ENCODE measurements at places on chromosomes 5 and 9.

DNA sequence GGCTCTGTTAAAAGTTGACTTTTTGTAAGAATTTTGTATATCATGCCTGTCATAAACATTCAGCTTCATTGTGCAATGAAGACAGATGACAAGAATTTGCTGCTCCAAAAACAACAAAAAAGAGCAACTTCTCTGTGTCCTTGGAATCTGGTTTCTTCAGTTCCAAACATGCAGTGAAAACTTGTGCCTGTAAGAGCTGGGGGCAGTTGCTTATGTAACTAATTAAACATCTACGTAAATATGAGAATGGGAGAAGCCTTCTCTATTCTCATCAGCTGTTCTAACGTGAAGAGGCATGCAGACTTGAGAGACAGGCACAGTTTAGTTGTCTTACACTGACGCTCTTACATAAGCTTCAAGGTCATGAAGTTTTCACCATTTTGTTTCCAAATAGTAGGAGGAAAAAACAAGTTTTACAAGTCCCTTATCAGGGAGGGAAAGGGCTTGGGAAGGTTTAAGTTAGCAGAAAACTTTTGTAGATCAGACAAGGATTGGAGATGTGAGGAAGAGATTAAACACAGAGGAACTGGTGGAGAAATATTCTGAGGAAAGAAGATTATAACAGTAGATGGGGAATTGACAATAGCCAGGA, 170.4 kb downstream of the RFK start:
- no peak for DNase-seq

- DNase-seq, result no peak
These were observed 319.1 kb upstream of the PIK3R1 start for GRCh38 chr5:67896311-67896929.

GRCh38 chr9:35488566-35489312, 1.2 kb upstream of the RUSC2 start:
- no peak for DNase-seq

DNA sequence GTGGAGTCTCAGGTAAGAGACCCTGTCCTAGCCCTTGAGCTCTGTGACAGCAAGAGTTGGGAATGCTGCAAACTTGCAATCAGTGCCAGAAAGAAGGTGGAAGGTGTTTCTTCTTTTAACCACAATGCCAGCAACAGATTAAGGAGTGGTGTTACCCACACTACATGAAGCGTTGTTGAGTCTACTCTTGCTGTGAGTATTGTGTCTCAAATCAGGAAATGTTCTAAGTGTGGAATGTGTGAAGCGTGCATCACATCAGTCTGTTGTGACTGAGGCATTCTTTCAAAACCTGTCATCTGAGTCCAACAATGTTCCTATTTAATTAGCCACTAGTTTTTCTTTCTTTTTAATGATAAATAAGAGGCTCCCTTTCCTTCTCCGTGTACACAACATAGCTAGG, 2.9 kb upstream of the LURAP1L start:
- DNase-seq, result no peak

DNA sequence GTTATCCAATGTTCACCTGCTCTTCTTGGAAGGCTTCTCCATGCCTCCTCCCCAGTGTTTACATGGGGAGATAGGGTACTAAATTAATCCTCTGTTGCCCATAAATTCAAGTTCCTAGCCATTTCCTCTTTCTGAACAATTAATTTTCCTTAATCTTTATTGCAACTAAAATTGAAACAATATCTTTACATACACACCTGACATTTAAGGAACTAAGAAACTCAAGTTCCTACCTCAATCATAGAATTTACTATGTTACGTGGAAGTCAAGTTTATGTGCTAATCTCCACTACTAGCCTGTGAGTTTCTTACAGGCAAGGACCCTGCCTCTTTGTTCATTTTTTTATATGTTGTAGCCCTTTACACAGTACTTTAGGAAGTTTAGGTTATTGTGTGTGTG, 10.1 kb upstream of the ADRB2 start:
- no peak for DNase-seq

- no peak for DNase-seq
These were observed 264.3 kb upstream of the MVB12B start for GRCh38 chr9:126062158-126062886.

GRCh38 chr5:86679949-86680348, 62.2 kb downstream of the COX7C start:
- no peak for DNase-seq

DNA sequence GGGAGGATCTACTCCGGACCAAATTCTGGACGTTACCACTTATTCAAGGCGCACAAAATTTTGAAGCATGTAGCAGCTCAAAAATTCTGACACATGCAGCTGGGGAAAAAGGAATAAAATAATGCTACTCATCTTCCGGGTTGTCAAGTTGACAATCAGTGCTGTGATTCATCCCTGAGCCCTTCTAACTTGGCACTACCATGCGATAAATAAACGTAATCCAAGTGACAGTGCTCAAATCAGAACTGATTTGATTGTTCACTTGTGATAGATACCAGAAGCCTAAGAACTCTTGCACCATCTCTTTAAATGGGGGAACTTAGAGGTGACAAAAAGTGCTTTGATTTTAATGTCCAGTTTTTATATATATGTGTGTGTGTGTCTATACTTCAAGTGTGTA, 230.2 kb upstream of the TLE4 start:
- no peak for DNase-seq

DNA sequence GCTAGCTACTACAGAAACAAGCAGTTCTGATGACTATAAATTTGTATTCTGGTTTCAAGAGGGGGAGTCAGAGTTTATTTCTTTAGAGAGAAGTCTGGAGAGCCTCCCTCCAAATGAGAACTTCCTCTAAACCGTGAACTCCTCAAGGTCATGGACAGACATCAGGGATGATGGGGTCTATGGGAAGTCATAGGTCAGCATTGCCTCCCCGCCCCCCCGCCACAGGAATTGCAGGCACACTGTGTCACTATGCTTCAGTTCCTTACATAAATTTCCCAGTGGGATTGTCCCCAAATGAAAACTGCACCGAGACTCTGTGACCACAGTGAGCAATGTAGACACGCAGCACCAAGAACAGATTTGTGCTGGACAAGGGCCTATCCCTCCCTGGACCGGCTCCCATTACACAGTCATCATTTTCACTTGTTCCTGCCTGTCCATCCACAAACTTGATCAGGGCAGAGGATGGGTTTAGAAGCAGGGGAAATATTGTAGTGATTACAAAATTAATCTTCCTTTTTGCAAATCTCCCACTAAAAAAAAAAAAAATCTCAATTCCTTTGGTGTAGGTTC, 300.3 kb downstream of the EFNA5 start:
- DNase-seq, result no peak

- DNase-seq, result no peak
These were observed 39.2 kb downstream of the NUP188 start for GRCh38 chr9:128986671-128987070.

GRCh38 chr9:82555431-82556051, 507.4 kb downstream of the RASEF start:
- no peak for DNase-seq

GRCh38 chr9:93576258-93577077, at the start of gene PHF2:
TSS of gene PHF2 (plus strand) at chr9:93576584. CDS start at chr9:93576774, 190 bp downstream.
- DNase-seq, result no peak

GRCh38 chr9:7320139-7320538, 479.4 kb downstream of the DMAC1 start:
- no peak for DNase-seq

GRCh38 chr5:116478491-116478890, 96.1 kb downstream of the SEMA6A start:
- DNase-seq, result no peak

DNA sequence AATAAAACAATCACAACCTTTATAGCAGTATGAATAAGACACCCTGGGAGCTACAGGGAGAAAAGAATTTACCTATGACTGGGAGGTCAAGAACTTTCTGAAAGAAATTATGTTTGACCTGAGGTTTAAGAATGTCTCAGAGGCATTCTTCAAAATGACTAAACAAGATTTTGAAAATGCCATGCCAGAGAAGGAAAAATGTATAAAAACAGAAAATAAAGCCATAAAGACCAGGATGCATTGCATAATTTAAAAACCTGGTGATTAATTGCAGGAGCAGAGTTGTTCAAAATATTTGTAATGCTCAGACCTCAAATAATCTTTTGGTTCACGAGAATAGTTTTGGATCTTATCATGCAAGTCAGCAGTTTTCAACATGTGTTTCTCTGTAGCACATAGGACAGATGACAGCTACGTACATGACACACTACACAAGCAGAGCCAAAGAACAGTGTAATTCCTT, 954.7 kb upstream of the ARRDC3 start:
- no peak for DNase-seq

- no peak for DNase-seq
These were observed 33.2 kb upstream of the GOLPH3 start for GRCh38 chr5:32207355-32207634.

DNA sequence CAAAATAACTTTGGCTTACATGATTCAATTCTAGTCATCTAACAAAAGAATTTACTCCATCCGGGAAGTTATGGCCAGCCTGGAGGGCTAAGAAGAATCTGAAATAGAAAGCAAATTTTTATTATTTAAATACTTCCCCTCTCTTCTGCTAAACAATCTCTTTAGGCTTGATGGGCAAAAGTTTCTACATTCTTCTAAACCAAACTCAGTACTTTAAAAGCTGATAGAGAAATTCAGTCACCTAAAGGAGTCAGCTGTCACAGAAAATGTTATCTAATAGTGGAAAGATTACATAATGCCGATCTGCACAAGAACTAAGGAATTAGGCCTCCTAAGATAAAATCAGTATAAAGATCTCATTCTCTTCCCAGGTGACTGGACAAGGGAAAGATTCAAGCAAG, 32.4 kb downstream of the GNAQ start:
- DNase-seq, result no peak

DNA sequence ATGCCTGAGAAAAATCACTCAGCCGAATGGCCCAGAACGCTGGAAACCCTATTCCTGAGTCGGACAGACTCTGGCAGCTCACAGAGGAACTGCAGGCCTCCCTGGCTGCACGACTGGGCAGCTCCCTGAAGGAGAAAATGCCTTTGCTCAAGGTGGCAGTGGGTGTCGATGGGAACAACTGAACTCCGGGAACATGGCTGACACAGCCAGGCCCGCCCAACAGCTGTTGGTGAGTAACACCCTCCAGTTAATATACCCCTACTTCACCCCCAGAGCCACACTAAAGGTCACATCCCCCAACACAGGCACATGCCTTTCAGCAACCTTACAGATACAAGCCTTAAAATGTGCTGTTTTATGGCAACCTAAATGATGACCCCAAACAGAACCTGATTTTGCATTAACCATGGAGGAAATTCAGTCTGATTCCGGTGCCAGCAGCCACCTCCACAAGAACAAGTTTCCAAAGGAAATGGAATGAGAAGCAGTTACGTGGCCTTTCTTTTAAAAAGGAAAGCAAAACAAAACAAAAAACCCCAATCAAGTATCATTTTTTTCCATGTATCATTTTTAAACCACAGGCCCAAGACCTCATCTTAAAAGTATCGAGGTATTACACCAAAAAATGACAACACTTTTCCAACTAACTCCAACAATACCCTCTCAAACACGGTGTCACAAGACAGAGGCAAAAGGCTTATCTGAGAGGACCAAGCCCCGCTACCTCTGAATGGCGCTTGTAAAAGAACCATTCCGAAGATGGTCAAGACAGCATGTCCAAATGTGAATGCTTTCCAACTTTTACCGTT, 3.1 kb downstream of the KLF9 start:
- DNase-seq, result peak; percentile 36

- DNase-seq, result no peak
These were observed 3.9 kb downstream of the IL9 start for GRCh38 chr5:135891791-135892190.

DNA sequence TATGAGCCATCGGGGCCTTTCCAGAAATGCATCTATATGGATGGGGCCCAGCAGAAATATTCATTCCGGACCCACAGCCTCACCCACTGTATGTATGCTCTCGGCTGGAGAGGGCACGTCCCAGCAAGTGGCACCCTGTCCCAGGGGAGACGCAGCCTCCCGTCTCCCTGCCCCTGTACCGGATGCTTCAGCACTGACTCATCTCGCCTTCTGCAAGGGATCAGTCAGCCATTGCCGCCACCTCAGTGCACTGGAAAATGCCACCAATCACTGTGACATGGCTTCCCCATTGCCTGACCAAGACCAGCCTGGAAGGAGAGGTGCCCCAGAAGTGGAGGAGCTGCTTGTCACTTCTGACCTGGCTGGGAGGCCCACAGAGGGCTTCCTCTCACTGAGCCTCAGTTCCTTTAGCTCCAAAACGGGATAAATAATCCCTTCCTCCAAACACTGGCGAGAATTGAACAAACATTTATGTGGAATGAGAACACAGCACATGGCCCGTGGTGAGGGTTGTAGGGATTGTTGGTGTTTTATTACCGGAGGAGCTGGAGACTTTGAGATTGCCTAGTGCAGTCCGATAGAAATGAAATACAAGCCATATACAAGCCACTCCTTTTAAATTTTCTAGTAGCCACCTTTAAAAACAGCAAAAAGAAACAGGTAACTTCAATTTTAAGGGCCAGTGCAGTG, 43.9 kb upstream of the ORM1 start:
- no peak for DNase-seq

DNA sequence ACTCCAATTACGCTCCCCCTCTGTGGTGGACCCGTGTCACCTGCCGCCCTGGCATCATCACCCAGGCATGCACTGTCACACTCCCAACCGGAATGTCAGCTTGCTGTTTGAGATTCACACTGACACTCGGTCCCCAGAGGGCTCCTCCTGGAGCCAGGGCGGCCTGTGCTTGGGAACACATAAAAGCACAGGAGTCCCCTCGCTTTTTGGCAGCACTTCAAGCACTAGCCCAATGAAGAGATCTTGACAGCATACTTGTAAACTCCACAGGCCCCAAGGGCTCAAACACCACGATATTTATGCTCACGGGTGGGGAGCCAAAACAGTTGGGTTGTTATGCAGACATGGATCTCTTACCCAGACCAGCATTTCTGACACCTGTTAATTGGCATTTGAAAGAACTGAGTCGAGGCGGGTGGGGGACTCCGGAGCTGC, 90.8 kb upstream of the EGFLAM start:
- no peak for DNase-seq

- no peak for DNase-seq
These were observed 1047.6 kb upstream of the ACO1 start for GRCh38 chr9:31336841-31337240.

DNA sequence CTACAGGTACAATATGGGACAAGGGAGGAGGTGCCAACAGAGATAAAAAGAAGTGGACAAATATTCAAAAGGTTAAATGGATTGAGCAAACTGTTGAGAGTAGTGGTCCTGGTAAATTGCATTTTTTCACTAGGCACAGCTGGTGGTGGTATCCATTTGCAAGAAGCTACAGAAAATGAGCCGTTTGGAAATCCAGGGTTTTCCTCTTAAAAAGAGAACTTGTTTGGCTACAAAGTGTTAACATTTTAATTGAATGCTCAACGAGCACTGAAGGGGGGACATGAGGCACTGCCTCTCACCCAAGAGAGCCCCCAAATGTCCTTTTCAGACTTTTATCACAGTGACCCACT, 491 bp upstream of the ZCCHC9 start:
- DNase-seq, result no peak

DNA sequence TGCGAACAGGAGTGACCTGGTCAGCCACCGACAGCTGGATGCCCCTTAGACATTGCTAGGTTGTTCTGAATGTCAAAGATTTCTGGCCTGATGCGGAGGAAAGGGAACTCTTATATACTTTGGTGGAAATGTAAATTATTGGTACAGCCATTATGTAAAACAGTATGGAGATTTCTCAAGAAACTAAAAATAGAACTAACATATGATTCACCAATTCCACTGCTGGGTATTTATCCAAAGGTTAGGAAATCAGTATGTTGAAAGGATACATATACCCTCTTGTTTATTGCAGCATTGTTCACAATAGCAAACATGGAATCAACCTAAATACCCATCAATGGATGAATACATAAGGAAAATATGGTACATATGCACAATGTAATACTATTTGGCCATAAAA, 31.8 kb downstream of the DMRT3 start:
- no peak for DNase-seq

- DNase-seq, result no peak
These were observed 8.5 kb upstream of the MGAT1 start for GRCh38 chr5:180810959-180811622.
